Mesendoderm (in vitro differentiated cells): ENCODE measurements at places on chromosomes 6 and 20.
A peak's percentile ranks its signal among the peaks of the same experiment; 100 is the strongest.

- peak; percentile 44 for DNase-seq
These were observed 78.0 kb downstream of the FGD2 start for GRCh38 chr6:37083243-37084138.

DNA sequence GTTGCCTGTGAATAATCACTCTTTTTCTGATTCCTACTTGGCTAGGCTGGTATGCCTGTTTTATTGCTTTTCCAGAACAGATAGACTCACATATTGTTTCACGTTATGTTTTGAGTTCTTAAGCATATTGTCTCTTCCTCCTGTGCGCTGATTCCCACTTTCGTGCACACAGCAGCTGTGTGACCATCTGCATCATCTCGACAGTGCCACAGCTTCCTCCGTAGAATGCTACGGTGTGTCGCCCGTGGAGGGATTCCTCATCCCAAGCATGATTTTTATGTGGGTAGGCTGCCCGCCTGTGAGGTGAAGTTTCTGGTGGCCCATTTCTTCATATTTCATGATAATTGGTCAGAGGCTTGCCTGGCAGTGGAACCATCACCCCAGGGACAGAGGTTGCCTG is 31.8 kb downstream of the PLCB4 start:
- no peak for DNase-seq

GRCh38 chr6:129748901-129749748 is 39.1 kb upstream of the ARHGAP18 start:
- no peak for DNase-seq

DNA sequence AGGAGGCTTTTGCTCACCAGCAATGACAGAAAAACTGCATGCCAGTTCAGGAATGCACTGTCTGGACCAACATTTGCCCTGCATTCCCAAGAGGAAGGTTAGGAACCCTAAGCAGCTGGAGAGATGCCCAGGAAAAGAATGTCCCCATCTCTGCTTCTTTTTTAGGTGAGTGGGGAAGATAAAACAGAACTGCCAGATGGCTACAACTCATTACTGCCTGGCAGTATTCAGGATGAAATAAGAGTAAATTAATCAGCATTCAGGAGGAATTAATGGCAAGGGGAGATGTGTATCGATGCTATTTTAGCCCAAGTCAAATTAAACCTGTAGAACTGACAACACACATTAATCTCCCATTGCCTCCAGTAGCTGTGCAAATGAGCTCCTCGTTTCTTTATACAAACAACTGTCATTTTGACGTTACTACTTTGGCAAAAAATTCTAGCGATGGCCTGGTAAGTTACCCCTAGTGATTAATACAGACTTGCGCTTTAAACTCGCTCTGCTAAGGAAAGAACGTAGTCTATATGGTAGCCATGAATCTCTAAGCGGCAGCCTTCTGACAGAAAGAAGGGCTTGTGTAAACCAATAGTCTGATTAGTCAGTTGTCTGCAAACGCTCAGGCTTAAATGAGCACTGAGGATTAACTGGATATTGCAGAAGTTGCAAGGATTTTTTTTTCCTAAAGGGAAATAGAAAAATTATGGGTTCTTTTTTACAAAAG is 16.7 kb upstream of the SMLR1 start:
- no peak for DNase-seq

DNA sequence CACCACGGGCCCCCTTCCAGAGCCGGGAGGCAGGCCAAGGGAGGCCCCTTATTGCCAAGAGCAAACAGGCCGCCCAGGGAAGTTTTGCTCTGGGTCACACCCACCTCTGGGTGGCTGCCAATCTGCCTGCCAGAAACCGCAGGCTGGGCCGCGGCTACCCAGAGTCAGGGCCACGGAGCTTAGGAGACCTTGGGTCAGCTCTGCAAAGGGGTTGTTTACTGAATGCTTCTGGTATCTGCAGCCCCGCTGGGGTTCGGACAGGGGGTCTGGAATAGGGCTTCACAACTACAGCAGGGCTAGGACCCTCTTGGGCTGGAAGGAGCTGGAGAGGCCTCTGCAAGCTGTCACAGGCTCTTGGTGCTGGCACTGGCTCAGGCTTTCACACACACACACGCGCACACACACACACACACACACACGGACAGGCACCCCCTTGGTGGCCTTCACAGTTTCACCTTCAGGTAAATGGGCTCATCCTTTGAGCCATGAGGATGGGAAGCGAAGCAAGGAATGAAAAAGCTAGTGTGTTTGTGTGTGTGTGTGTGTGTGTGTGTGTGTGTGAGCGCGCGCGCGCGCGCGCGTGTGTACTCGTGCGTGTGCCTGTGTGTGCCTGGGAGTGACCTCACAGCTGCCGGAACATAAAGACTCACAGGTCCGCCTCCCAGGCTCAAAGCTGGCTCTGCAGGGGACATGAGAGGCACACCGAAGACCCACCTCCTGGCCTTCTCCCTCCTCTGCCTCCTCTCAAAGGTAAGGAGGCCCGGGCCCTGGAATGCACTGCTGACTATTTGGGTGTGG is at the start of gene CCN5:
Gene CCN5, plus strand, starts transcription at position 669 of the 798 bp plus-strand sequence. Its CDS starts 22 bp downstream, at position 691.
- no peak for DNase-seq

DNA sequence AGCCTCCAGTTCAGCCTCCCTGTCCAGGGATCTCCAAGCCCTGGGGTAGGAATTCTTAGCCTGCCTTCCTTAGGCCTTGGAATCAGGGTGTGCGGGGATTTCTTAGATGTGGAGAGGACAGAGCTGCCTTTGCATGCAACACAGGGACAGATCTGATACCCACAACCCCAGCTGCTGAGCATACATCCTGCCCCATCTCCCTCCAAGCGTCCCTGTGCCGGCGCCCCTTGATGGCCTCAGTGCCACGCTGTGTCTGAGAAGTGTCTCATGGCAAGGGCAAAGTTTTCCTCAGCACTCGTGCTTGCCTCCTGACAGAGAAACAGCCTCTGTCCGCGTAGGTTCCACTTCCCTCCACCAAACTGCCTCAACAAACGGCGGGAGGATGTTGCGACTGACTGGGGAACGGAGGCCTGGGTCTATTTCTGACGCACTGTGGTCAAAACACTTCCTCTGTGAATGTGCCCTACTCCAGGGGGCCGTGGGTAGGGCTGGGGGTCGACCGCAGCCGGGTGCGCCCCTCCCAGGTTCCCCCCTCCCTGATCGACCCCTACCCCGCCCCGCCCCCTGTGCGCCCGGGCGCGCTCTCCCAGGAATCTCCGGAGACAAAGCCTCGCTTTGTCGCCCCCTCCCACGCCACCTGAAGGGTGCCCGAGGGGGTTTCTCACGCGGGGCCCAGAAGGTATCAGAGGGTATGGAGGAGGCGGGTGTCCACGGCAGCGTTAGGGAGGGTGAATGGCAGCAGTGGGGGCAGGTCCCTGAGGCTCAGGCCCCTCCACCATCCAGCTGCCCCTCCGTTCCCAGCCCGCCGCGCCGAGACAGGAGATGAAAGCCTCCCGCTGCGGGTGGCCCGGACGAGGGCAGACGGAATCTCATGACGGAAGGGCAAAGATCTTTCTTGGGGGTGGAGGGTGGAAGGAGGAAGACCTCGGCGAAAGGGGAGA is 806 bp downstream of the MICAL1 start:
- no peak for DNase-seq

- DNase-seq, result peak; percentile 84
These were observed at the start of gene GGT7 for GRCh38 chr20:34872622-34873224. Gene GGT7, minus strand, starts transcription at chr20:34872856. Its CDS starts 41 bp downstream, at chr20:34872815.

GRCh38 chr6:111681860-111682259 is 76.2 kb upstream of the TRAF3IP2 start:
- DNase-seq, result no peak

DNA sequence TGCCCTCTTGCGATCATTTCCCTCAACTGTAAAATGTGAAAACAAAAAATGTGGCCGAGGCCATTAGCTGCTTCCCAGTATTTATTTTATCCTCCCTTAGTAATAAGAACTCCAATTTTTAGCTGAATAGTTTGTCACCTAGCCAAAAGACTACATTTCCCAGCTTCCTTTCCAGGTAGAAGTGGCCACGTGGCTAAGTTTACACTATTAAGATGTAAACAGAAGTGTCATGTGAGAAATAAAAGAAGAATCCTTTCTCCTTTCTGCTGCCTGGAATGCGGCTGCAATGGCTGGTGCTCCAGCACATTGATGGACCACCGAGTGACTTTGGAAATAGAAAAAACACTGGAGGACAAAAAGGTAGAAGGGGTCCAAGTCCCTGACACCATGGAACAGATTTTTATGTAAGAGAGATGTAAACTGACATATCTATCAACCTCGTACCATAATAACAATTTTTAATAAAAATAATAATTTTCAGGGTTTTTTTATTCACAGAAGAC is 268.8 kb downstream of the PKHD1 start:
- peak; percentile 4 for DNase-seq

DNA sequence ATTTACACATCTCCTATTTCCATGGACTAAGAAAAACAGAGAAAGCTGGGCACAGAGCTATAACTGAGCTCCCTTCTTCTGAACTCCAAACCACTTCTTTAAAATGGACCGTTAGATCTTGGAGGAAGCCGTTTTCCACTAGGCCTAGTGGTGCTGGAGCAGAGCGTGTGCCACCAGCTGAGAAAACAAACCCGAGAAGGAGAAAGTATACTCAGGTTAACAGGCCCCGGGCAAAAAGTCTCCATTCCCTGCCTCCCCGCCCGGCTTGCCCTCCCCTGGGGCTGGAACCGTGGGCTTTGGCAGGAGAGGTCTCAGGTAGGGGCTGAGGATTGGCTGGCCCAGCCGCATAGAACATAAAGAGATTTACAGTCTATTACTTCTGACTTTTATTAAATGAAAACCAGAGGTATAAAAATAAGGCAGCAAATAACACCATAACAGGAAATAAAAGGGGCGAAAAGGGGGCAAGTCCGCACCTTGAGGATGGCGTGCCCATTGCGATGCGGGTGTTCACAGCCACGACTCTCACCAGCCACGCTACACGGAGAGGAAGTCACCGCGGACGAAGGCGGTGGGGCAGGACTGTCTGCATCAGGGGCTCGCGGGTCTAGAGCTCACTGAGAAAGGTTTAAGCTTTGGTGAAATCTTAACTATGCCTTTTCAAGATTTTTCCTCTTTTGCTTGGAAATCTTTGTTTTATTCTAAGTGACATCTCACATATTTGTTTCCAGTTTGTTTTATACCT is 191.2 kb upstream of the GMDS start:
- DNase-seq, result no peak

DNA sequence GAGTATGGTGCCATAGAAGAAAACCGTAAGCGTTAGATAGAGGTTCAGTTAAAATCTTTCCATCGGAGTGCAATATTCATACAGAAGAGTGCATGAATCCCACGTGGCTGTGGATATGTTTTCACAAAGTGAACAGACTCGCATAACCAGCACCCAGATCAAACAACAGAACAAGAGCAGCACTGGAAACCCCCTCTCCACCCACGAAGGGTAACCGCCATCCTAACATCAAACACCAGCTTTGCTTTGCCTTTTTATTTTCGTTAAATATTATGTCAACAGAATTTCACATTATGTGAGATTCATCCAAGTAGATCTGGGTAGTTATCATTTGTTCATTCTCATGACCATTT is 4.7 kb downstream of the GTSF1L start:
- no peak for DNase-seq

GRCh38 chr6:132490024-132490423 is 22.9 kb downstream of the STX7 start:
- no peak for DNase-seq

GRCh38 chr20:58753267-58753921 is 60.8 kb downstream of the NPEPL1 start:
- no peak for DNase-seq

- peak; percentile 70 for DNase-seq
These were observed 165.6 kb downstream of the GRM1 start for GRCh38 chr6:146194434-146194833.

GRCh38 chr6:108359901-108360882 is 65.3 kb downstream of the AFG1L start:
- DNase-seq, result peak; percentile 33

- DNase-seq, result no peak
These were observed 430.8 kb upstream of the RUNX2 start for GRCh38 chr6:44897316-44897715.

GRCh38 chr20:25394276-25394675 is 3.6 kb upstream of the ABHD12 start:
- peak; percentile 70 for DNase-seq
